ENCODE measurements at places on chromosomes 4 and X. TPM values are rescaled to one million over a fixed set of nuclear protein-coding genes. Genes with fewer than 3 reads are reported as not detected.

DNA sequence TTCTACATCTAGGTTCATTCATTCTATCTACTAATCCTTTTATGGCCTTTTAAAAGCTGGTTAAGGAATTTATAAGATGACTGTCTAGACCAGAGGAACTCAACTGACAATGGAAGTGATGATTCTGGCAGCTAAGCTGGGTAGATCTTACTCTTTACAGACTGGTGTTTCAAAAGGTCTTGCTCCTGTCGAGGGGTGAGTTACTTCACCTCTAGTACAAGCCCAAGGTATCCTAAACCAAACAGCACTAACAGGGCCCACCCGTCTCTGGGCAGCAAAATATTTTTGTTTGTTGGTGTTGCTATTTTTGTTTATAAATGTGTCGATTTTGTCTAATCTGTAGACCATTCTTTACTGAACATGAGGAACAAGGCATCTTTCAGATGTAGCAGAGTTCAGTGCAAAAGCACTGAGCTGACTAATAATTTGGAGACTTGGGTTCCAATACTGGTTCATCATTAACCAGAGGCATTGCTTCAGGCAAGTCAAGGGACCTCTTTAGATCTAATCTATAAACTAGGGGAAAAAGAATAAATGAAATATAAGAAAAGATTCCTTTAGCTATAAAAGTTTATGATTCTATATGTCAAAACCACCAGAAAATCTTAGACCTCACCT lies 90.3 kb upstream of the FRG1 start:
- DNase-seq, result no peak

DNA sequence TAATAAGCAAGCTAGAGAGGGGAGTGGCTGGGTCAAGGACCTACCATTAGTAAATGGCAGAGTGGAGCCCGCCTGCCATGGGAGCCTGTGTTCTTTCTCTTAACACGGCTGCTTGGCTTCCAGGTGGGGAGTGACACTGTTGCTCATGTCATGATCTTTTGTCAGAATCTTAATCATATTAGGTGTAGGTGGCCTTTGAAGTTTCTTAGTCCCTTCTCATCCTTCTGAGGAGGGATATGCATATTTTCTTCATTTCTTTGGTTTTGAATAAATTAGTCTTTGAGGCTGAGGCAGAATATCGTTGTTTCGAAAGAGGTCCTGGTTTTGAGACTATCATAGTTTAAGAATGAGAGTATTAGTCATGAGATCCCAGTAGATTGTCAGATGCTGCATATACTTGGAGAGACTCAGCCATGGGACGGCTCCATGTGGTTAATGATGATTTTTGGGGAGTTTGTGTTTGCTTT lies 28.9 kb downstream of the SNX25 start:
- DNase-seq, result no peak

DNA sequence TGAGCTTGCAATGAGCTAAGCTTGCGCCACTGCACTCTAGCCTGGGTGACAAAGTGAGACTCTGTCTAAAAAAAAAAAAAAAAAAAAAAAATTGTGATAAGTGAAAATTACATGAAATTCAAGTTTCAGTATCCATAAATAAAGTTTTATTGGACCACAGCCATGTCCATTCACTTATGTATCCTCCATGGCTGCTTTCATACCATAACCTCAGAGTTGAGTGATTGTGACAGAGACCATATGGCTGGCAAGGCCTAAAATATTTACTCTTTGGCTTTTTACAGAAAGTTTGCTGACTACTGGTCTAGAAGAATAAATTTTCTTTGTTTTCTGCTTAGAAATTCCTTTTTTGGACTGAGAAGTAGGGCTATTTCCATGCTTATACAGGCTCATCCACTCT lies 11.8 kb upstream of the SHISA3 start:
- no peak for DNase-seq

GDPD2 gene
- 0.21 TPM for total RNA-seq

VCX gene
- total RNA-seq, result not detected

NEXMIF gene
- total RNA-seq, result 0.77 TPM

Data from uterus (tissue), 4 donors.